ENCODE measurements at places on chromosomes 12 and 14. TPM values are rescaled to one million over a fixed set of nuclear protein-coding genes. Genes with fewer than 3 reads are reported as not detected.

The GARIN6 gene
- not detected for total RNA-seq

The PLBD1 gene
- total RNA-seq = 18.7 TPM

The CCDC38 gene
- total RNA-seq = 0.17 TPM

The SYCP3 gene
- not detected for total RNA-seq

The CD163L1 gene
- total RNA-seq = 1.8 TPM

- no peak for DNase-seq
Observed at GRCh38 chr12:86261142-86261541, 5.0 kb upstream of the MGAT4C start.

GRCh38 chr12:105352940-105353635 lies 22.6 kb downstream of the C12orf75 start:
- no peak for DNase-seq

GRCh38 chr12:120814903-120815429 lies 89.2 kb downstream of the SPPL3 start:
- DNase-seq = no peak

DNA sequence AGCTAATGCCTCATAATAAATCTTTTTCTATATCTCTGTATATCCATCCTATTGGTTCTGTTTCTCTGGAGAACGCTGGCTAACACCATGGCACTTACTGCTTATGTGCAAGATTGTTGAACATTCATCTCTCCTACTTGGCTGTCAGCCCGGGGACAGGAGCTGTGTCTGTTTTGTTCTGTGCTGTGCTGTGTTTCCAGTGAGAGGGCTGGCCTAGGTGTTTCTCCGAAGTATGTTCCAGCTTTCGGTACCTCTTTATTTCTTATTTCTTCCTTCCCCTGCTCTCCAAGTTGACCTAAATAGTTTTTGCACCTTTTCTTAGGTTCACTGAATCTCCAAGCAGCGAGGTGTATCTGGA lies 18.8 kb upstream of the NR4A1 start:
- peak; percentile 97 for DNase-seq

- DNase-seq = no peak
Observed at GRCh38 chr12:110203546-110203945, 77.5 kb upstream of the ATP2A2 start.

- DNase-seq = no peak
Observed at GRCh38 chr14:96627386-96627785, 125.2 kb downstream of the PAPOLA start.

DNA sequence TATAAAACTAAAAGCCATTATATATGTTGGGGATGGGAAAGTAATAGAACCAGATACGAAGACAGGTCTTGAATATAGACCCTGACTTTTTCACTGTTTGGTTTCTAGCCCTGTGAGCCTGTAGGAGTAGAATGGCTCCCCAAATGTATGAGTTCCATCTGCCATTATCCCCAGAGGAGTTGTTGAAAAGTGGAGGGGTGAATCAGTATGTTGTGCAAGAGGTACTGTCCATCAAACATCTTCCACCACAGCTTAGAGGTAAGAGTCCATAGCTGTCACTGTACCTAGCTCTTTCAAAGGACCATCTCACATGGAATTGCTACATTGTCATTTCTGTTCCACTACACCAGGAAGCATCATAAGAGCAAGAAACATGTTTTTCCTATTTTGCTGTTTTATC lies 1.1 kb downstream of the NCAPD2 start:
- DNase-seq = no peak

GRCh38 chr12:131865180-131865875 lies 29.1 kb upstream of the ULK1 start:
- no peak for DNase-seq

DNA sequence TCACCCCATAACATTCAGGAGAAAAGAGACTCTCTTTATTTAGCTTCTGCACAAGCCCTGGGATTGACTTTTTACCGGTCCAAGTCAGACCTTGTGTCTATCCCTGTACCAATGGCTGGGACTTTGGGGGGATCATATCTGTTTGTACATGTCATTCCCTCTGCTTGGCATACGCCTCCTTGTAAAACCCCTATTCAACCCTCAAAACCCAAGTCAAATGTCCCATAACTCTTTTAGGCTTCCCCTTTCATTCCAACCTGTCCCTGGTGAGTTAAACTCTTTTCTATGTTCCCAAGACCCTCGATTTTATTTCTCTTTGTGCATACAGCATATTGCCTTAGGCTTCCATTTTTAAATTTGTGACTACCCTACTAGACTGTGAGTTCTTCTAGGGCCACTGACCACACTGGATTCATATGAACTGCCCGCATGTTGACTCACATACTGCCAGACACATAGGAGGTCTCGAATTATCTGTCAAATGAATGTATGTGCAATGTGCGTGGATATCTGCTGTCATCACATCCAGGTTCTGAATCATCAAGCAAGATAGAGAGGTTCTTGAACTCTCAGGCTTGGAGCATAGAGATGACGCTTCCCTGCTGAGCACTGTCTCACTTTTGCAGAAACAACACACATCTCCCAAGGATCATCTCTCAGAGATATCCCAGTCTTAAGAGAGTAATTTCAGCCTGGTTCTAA lies 548.6 kb upstream of the TBX3 start:
- DNase-seq = no peak
